ENCODE measurements at places on chromosomes 5 and 9. TPM values are rescaled to one million over a fixed set of nuclear protein-coding genes. Genes with fewer than 3 reads are reported as not detected.

Gene SNCAIP
- 12.1 TPM for polyA plus RNA-seq

Gene LSM11
- 1.5 TPM for polyA plus RNA-seq

Gene GNA14
- polyA plus RNA-seq = 3.1 TPM

Gene CFAP77
- 0.06 TPM for polyA plus RNA-seq

Gene C6
- 0.06 TPM for polyA plus RNA-seq

Gene PCDHA9
- not detected for polyA plus RNA-seq

Gene CRHBP
- 8.7 TPM for polyA plus RNA-seq

- no peak for DNase-seq
These were observed 71.9 kb downstream of the ITGA1 start for GRCh38 chr5:52859628-52860027.

DNA sequence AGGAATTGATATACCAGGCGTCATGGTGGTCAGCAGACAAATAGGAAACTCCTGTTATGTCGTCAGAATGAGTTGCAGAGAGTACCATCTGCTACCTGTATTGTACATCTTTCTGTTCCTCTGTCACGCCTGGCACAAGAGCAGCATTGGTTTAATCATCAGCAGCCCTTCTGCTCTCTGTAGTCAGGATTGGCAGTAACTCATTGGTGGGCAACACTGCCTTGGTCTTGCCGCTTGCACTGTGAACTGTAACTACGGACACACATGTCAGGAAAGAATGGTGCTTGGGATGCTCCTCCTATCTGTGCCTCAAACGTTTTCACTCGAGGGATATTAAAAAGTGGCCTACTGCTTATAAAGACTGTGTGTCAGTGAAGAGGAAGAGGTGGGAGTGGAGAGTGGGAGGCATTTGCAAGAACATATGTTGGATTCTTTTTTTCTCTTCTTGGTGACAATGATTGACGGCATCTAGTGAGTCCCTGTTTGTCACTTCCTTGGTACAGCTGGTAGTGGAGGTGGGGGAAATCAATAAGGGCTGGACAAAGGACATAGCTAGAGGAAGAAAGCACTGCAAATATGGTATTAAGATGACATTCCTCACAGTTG, 76.6 kb downstream of the F2RL2 start:
- DNase-seq = no peak

DNA sequence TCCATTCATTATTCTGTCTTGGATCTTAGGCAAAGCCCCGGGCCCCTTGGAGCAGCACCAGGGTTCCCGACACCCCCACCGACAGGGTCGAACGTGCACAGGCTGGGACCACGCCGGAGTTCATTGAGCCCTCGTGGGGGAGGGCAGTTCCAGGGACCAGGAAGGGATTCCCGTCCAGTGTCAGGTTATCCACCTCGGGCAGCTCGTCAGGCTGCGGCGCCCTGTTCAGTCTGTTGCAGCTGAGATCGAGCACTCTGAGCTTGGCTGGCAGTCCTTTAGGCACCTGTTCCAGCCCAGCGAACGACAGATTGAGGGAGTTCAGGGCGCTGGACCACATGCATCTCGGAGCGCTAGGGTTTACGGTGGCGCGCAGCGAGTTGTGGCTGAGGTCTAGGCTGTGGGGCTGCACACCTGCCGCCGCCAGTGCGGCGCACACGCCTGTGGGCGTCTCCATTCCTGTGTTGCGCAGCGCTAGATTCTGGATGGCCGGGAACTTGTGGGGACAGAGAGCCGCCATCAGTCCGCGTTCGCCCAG, 1.1 kb downstream of the CD14 start:
- peak; percentile 86 for DNase-seq

DNA sequence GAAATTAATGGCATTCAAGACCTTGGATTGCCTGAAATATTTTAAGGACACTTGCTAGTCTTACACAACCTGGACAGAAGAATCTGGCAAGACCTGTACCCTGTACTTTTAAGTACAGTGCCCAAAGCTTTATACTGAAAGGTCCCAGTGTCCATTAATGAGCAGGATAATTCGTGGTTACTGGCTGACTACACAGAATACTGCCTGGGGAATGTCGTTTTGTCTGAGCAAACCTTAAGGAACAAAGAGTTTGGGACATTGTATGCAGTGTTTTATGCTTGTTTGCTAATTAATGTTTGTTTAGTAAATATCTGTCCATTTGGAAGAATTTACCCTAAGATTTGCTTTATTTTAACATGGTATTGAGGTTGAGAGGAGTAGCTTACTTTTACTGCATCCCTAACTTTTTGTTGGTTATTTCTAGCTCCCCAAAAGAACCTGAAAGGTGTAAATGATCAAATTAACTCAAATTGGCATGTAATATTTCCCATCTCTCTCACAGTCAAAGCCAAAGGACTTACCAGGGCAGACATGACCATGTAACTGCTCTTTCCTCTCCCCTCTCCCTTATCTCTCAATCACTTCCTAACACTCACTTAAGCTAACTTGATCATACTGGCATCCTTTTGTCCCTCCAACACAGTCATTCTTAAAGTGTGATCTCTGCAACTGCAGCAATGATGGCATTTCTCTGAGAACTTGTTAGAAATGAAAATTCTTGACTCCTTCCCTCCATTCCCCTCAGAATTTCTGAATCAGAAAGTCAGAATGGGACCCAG, 15.7 kb downstream of the RANBP3L start:
- DNase-seq = no peak

- DNase-seq = no peak
These were observed 184.5 kb downstream of the PDZD2 start for GRCh38 chr5:31823472-31823871.

DNA sequence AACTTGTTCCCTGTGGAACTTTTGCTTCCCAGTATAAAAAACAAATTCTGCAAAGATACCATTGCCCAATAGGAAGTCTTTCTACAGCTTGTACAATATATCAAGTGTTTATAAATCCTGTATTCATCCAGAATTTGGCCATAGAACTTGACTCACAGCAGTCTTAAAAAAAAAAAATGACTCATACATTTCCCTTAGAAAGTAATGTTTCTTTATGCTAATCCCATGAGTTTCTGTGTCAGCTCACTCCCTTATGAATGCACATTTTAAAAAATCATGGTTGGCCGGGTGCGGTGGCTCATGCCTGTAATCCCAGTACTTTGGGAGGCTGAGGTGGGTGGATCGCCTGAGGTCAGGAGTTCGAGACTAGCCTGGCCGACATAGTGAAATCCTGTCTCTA, 89.3 kb upstream of the DMRT1 start:
- DNase-seq = no peak

DNA sequence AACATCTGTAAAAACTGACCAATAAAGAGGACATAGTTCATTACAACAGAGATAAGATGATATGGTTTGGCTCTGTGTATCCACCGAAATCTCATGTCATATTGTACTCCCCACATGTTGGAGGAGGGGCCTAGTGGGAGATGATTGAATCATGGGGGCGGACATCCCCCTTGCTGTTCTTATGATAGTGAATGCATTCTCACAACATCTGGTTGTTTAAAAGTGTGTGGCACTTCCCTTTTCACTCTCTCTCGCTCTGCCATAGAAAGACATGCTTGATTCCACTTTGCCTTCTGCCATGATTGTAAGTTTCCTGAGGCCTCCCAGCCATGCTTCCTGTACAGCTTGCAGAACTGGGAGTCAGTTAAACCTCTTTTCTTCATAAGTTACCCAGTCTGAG, 292.8 kb downstream of the SLF1 start:
- DNase-seq = no peak

DNA sequence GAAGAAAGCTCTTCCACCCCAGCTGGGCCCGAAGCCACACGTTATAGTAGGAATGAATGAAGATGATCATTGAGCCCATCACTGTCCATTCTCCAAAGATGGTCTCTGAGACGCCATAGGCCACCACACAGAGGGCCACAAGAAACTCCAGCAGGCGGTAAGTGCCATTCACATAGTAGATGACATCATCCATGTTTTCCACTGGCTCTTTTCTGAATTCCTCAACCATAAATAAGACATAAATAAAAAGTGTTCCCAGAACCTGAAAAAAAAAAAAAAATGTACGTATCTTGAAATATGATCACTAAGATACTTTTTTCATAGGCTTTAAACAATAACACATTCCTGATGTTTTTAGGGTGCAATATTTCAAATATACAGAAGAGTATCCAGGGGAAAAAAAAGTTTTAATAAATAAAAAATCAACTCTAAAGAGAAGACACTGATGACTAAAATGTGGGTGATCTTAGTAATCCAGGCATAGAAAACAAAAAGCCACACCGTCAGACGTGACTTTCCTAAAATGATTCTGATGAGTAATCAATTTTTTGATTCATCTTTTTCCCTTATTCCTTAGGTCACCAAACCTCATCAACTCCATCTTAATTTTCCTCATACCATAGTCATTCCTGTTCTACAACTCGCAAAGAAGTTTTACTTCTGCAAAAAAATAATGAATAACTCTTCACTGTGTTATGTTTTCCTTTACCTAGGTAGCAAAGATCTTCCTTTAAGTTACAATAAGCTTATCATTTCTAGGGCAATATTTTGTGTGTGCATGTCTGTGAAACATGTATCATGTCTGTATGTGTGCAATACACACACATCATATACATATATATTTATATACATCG, 47.8 kb downstream of the RNF145 start:
- DNase-seq = no peak

DNA sequence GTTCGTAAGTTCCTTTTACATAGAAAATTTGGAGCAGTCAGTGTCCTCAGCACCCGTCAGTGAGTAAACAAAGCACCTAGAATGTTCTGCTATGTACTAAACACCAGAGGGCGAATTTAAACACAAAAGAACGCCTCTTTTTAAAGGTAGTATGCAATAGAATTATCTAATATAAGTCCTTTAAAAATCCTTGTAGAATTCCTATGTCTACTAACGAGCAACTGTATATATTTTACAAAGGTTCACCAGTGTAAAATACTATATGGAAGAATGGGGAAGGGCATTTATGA, 499 bp upstream of the TMEM232 start:
- DNase-seq = no peak

GRCh38 chr5:147286296-147286695, 51.5 kb downstream of the STK32A start:
- no peak for DNase-seq

GRCh38 chr9:37229882-37230482, 109.6 kb downstream of the ZCCHC7 start:
- no peak for DNase-seq

DNA sequence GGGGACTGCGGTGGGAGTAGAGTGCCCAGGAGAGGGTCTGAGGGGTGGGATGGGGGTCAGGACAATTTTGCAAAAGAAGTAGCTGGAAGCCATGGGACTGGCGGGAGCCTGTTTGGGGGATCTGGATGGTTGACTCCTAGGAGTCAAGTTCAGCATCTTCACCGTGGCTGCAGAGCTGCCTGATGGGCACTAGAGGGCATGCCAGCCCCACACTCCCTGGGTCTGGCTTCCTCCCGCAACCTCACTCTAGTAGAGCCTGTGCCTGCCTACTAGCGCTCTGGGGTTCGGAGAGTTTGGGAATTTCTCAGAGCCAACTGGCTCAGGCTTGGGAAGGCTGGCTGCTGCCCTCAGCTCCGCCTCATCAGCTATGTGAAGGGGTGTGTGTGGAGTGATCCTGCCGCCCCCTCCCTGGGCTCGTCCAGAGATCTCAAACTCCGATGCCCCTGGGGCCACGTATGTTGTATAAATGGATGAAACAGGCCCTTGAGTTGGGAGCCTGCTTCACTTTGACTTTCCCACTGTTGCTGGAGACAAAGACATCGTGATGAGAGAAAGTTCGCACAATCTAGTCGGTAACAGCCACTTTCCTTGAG, 10.8 kb downstream of the TSPAN17 start:
- peak; percentile 92 for DNase-seq

DNA sequence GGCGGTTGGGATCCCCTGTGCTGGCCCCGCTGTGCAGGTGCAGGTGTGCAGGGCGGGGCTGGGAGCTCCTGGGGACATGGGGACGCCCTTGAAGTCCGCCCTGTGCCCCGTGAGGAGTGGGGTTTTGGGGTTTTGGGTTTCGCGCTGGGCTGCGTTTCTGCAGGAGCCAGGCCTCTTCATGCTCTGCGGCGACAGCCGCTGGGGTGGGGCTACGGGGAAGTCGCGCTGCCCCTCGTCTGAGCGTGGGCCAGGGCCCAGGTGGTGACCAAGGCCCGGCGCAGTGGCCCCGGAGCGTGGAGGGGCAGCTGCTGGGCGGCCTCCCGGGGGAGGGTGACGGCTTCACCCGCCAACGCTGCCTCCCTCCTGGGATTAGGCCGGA, 47.8 kb upstream of the IRX4 start:
- no peak for DNase-seq

- DNase-seq = no peak
These were observed 15.2 kb upstream of the OSMR start for GRCh38 chr5:38830521-38831051.

- DNase-seq = no peak
These were observed 31.4 kb upstream of the ANKRD55 start for GRCh38 chr5:56264417-56265025.

DNA sequence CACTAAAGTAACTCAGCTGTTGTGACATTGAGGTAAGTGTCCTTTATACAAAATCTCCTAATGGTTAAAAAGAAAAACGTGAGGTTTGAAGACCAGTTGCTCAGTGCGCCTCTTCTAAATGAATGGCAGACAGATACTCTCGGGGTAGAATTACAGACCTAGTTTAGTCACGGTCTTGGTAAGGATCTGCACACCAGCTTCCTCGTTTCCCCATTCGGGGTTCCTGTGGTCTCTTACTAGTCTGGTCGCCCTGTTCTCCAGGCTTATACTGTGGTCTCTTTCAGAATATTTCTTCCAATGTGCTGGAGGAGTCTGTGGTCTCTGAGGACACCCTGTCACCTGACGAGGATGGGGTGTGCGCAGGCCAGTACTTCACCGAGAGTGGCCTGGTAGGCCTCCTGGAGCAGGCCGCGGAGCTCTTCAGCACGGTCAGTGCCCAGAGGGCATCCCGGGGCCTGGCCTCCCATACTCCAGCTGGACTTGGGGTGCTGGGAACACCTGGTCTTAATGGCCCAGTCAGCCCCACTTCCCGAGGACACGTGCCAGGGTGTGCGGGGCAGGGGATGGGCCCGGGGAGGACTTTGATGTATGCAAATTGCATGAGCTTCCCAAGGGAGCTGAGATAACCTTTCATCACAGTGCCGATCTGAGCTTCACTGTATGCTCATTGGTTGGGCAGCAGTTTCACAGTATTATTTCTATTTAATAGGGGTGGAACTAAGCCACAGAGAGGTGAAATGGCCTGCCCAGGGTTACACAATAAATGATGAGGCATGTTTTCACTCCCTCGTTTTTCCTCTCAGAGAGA, 224.5 kb downstream of the DOCK8 start:
- DNase-seq = peak; percentile 64

- no peak for DNase-seq
These were observed 111.9 kb downstream of the NMUR2 start for GRCh38 chr5:152293189-152293588.
